ENCODE measurements at places on chromosomes 5 and 9.

- no peak for DNase-seq
Measured at GRCh38 chr9:89372230-89372816, 54.0 kb downstream of the SECISBP2 start.

- DNase-seq: no peak
Measured at GRCh38 chr5:78341440-78341839, 19.0 kb upstream of the SCAMP1 start.

DNA sequence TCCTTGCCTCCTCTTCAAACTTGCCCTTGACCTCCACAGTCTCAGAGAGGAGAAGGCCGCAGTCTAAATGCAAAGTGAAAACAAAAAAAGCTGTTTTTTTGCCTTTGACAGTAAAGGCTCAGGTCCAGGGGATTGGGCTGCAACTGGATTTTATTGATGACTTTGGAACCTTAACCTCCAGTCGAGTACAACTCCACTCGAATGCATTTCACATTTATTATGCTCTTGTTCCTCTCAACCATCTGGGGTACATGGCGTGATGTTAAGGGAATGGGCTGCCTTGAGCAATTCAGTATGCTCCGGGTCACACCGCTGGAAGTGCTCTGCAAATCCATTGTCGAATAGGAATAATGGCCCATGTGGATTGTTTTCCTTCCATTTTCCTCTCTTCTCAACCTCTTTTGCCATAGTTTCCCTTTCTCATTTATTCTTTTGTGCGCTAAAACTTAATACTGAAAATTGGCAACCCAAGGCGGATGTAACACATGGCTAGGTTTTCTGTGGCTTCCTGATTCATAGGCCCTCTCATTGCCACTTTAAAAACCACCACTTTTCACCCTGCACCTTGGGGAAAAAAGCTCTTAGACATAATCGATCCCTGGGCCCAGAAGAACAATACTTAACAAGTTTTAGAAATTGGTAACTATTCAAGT is 34.3 kb downstream of the ITK start:
- DNase-seq: no peak

- DNase-seq: no peak
Measured at GRCh38 chr5:157611571-157612476, 36.2 kb upstream of the ADAM19 start.

DNA sequence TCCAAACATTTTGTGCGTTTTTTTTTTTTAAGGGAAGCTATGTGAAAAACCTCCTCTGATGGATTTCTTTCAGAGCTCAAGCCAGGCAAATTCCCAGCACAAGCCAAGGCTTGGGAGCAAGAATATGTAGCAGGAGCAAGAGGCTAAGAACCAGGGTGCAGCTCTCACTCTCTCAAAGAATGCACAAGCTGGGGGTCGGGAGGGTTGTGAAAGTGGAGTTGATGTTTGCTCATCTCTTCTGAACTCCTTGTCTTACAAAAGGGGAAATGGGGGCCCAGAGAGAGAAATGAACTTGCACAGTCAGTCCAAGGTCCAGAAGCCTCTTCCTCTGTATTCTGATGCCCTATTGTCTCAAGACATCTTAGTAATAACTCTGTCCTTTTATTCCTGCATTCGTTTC is 7.7 kb upstream of the TRAF1 start:
- no peak for DNase-seq

DNA sequence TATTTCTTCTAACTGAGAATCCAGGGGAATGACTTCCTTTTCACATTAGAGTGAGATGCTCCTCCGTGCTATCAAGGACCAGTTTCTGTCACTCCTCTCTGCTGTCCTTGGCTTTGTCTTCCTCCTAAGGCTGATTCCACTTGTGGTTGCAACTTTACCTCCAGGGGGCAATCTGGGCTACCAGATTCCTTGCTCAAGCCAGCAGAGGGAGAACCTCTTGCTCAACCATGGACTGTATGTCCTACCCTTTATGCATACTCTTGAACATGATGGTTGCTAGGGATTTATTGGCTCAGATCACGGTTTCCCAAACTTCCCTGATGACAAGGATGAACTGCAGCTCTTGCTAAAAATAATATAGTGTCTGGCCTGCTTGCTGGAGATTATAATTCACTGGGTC is 24.0 kb downstream of the NNT start:
- no peak for DNase-seq

All from AG09309 (cell line).